ENCODE measurements at places on chromosomes 3 and 15.
A peak's percentile ranks its signal among the peaks of the same experiment; 100 is the strongest.

DNA sequence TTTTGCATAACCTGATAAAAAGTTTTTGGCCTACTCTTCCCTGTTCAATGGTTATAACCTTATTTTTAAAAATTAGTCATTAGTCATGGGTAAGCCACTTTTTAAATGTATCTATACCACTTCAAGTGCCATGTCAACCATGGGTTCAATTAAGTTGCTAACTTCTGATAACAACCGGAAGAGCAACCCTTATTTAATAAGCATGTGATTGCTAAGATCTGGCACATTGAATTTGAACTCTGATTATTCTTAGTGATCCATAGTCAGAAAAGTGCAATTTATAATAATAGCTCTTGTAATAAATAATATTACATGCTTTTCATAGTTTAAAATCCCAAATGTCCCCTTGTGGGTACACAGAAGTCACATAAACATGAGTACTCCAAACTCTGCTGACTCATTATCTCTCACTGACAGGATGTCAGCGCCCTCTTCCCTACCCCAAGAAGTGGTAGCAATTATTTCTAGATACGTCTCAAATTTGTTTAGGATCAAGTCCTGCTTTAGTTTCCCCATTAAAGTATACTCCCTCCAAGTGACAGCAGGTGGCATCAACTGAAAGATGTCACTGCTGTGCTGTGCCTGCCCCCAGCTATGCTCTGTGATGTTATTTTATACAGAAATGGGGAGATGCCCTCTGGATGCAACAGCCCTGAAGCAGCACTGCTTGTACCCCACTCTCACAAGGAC, 18.6 kb downstream of the SAMD7 start:
- no peak for DNase-seq

DNA sequence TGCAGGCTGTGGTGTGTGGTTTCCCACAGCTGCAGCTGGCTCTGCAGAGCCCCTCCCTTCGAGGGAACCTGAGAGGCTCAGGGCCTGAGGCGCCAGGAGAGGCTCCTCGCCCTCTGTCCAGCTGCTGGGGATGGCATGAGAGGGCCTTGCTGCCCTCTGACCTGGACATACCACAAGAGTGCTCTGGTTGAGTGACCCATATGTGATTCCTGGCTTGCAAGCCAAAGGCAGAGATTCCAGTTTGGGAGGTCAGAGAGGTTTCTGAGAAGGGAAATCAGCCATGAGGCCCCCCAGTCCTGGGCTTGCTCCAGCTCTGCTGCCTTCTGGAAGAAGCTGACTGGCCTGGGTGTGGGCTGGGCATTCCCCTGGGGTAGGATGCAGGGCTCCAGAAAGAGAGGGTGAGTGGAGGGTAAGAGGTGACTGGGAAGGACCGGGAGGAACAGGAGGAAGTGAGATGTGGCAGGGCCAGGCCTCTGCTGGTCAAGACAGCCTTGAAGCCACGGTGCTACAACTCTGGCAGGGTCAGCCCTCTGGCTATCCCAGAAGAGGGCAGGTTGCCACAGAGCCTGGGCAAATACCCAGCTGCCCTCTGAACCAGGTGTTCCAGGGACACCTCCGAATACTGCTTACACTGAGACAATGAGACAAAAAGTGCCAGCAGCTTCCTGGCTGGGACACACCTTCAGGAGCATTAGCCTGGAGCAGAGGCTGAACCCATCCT, 16.0 kb upstream of the SRP14 start:
- DNase-seq = peak; percentile 50

DNA sequence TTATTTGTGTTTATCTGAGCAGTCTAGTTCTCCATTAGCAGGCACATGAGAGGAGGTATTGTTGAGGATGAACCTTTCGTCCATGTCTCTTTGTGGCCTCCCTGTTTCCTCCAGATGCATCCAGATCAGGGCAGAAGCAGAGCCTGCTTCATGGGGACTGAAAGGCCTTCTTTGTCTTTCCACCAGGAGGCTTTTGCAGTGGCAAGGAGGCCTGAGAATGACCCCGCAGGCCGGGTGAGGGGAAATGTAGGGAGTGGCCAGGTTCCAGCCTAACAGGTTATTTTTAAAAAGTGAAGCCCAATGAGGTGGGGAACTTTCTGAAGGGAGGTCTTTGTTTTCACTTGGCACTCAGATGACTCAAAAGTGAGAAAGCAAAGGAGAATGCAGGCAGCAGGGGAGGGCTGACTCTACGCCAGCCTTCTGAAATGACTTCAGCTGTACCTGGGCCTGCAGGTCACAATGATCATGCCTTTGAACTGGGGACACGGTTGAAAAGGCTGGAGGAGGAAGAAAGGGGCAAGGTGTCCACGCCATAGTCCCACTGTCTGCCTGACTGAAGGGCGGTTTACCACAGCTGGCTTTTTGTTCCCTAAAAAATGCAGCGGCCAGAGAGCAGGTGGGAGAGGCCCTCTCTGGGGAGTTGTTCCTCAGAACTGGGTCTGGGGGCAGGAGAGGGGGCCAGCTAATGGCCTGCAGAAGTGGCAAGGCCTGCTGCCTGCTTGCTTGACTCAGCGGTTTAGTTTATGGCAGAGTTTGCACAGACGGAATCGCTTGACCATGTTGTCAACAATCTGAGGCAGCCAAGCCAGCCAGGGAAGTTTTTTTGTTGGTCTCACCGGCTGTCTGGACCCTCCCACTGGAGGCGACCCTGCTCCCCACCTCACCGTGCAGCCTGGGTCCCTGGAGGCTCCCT, 28.7 kb downstream of the CMTM7 start:
- DNase-seq = peak; percentile 55

GRCh38 chr3:115633467-115633866, 10.2 kb downstream of the GAP43 start:
- DNase-seq = no peak

DNA sequence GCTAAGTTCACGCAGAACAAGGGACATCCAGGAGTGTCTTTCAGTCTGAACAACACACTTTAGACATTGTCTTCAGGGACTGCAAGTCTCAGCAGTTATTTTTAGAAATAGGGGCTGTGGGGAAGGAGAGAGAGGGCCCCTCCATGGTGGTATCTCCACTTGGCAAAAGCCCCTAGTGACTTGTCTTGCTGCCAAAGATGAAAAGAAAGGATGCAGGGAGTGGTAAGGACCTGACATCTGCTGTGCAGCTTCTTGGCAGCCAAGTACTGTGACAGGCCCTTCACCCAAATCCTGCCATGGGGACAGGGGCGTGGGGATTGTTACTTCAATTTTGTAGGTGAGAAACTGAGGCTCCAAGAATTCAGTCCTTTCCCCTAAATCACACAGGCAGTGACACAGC, 21.0 kb upstream of the SEMA6D start:
- no peak for DNase-seq

DNA sequence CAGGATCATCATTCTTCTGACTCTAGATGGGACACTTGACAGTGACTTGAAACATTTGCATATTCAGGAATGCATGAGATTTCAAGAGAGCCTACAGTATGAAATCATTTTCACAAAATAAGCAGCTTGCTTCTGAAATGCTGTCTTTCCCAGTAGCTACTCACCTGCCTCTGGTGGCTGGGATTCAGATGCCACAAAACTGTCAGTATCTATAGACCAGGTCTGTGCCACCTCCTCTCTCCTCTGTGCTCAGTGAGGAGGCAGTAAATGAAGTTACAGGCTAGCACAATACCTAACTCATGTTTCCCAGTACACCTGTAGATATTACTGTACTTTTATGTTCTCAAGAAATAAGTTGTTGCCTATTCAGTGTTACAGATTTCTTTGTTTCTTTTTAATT, 64.3 kb downstream of the HMG20A start:
- DNase-seq = no peak

DNA sequence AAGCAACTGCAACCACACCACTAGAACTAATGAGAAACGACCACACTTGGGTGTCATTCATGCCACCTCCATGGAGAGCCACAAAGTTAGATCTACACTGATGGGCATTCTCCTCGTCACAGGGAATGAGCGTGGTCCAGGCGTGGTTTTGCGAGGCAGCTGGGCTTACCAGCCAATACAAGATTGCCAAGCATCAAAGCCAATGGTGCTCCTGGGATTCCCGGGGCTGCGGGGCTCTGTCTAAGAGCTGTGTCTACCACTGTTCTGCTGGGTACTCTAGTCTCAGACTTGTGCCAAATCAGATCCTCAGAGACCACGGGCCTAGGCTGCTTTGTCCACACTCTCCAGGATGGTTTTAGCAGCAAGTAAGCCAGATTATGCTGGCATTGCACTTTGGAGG, 43.8 kb downstream of the RAB6B start:
- DNase-seq = no peak

- peak; percentile 90 for DNase-seq
Measured at GRCh38 chr15:67413770-67414390, 107.1 kb upstream of the C15orf61 start.

GRCh38 chr15:89490081-89490813, 6.1 kb downstream of the RHCG start:
- DNase-seq = no peak

- DNase-seq = no peak
Measured at GRCh38 chr15:27480642-27481041, 509.7 kb downstream of the GABRG3 start.

DNA sequence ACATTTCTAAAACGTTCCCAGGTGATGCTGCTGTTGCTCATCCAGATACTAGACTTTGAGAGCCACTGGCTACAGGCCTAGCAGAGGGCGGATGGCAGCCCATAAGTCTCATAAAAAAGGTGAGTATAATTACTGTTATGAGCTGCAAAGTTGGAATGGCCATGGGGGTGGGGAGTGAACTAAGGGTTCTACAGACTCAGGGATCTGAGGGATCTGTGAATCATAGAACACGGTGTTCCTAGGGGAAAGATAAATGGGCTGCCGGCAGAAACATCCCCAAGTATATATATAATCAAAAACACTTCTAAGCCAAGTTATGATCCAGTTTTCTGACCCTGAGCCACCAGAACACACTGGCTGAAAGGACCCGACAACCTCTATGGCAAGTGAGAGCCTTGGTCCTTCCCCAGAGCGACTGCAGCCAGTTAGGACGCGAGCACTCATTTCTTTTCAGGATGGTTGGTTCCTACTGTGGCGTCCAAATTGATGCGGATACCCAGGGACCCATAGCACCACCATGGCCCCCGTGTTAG, 7.9 kb upstream of the SYNM start:
- no peak for DNase-seq

GRCh38 chr3:33877187-33877586, 78.8 kb downstream of the PDCD6IP start:
- DNase-seq = no peak

DNA sequence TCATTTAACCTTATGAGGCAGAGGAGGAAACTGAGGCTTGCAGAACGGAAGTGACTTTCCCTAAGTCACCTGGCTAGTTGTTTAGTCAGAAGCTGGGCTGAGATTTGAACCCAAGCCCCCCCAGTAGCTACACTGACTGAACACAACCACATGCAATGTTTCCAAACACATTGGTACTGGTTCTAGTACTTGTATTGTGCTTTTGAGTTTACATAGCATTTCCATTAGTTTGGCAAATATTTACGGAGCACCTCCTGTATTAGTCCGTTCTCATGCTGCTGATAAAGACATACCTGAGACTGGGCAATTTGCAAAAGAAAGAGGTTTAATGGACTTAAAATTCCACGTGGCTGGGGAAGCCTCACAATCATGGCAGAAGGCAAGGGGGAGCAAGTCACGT, 56.3 kb upstream of the ITGA11 start:
- DNase-seq = no peak

DNA sequence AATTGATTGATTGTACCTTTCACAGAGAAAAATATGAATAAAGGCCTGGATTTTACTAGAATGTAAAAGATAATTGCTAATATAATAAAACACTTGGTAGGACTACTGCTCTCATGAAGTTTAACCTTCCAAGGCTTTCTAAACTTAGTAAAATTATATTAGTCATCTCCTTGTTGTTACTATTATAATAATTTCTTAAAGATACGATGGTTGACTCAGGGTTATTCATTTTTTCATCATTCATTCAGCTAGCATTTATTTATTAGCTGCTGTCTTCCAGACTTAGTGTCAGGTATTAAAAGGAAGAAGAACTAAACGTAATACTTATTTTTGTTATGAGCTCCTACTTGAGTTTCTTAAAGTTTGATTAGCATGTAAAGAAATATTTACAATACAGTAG, 771.6 kb upstream of the NR2F2 start:
- peak; percentile 15 for DNase-seq

DNA sequence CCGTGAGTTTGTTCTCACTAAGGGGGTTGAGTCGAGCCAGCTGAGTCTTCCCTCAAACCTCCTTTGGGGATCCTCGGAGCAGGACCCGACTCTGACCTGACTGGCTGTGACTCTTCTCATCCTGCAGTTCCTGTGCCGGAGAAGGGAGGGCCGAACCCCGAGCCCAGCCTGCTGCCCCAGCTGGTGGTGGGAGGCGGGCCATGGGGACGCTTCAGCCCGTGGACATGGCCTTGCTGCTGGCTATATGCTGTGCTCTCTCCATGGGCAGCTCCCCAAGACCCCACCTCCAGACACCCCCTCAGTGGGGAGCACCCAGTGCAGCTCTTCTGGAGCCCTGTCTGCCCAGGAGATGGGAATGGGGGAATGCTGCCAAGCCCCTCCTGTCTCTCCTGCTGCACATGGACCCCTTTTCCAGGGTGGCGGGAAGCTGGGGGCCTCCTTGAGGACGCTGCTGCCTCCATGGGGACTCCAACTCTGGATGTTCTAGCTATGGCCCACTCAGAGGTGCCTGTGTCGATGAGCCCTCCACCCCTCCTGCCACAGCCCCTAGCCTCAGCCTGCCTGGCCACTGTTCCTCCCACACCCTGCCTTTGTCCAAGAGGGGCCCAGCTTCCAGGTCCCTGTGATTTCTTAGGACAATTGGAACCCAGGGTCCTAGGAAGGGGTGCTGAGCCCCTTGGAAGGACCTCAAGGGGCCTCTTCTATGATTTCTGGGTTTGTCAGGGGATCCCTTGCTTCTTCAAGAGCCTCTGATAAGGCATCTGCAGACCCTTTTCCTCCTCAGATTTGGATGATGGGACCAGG, 12.8 kb downstream of the C15orf39 start:
- DNase-seq = no peak
